Colonic mucosa (tissue), 4 donors: ENCODE measurements at places on chromosomes 4 and X. TPM values are rescaled to one million over a fixed set of nuclear protein-coding genes. Genes with fewer than 3 reads are reported as not detected.

Gene CFAP47
- not detected for total RNA-seq

Gene TMSB15C
- total RNA-seq, result 0.89 TPM

Gene DMRTC1B
- 0.58 TPM for total RNA-seq

Gene GC
- total RNA-seq, result not detected

Gene DCAF16
- total RNA-seq, result 20.4 TPM

Gene RHOXF2
- 0.25 TPM for total RNA-seq

Gene CSAG3
- total RNA-seq, result not detected

Gene CXCL10
- 0.90 TPM for total RNA-seq

Gene AP1AR
- total RNA-seq, result 27.9 TPM

Gene SLIT2
- 2.0 TPM for total RNA-seq

Gene LGI2
- 0.32 TPM for total RNA-seq

Gene DIPK2B
- total RNA-seq, result 1.5 TPM

Gene OPHN1
- total RNA-seq, result 4.8 TPM

Gene HTR2C
- total RNA-seq, result not detected

Gene DCX
- 0.40 TPM for total RNA-seq

Gene DRP2
- total RNA-seq, result 0.37 TPM

Gene SEC24D
- 71.8 TPM for total RNA-seq

Gene CTBP1
- 200 TPM for total RNA-seq

Gene F9
- 0.12 TPM for total RNA-seq

Gene CYLC1
- total RNA-seq, result not detected

Gene TMEM156
- total RNA-seq, result 0.77 TPM

Gene ACE2
- total RNA-seq, result 19.5 TPM

Gene FRAS1
- 2.1 TPM for total RNA-seq

Gene HTRA3
- 1.3 TPM for total RNA-seq

Gene BBS12
- 4.8 TPM for total RNA-seq

Gene TRIM75
- total RNA-seq, result not detected

Gene CWH43
- 18.2 TPM for total RNA-seq

Gene ERAS
- 0.32 TPM for total RNA-seq

Gene MAB21L2
- total RNA-seq, result 27.5 TPM

Gene KIAA1210
- total RNA-seq, result not detected

Gene KLF8
- 2.8 TPM for total RNA-seq

Gene OTC
- 2.6 TPM for total RNA-seq

Gene QRFPR
- not detected for total RNA-seq

Gene DKC1
- 55.0 TPM for total RNA-seq

Gene RASL11B
- not detected for total RNA-seq
